ENCODE measurements at places on chromosomes 3 and 15. TPM values are rescaled to one million over a fixed set of nuclear protein-coding genes. Genes with fewer than 3 reads are reported as not detected.

Gene MYRIP
- total RNA-seq, result 2.9 TPM

Gene TMEM44
- 11.7 TPM for total RNA-seq

- DNase-seq, result no peak
These were observed 70.5 kb downstream of the FEM1B start for GRCh38 chr15:68348081-68348480.

Gene EBLN2
- total RNA-seq, result 25.3 TPM

Gene FILIP1L
- 103 TPM for total RNA-seq

DNA sequence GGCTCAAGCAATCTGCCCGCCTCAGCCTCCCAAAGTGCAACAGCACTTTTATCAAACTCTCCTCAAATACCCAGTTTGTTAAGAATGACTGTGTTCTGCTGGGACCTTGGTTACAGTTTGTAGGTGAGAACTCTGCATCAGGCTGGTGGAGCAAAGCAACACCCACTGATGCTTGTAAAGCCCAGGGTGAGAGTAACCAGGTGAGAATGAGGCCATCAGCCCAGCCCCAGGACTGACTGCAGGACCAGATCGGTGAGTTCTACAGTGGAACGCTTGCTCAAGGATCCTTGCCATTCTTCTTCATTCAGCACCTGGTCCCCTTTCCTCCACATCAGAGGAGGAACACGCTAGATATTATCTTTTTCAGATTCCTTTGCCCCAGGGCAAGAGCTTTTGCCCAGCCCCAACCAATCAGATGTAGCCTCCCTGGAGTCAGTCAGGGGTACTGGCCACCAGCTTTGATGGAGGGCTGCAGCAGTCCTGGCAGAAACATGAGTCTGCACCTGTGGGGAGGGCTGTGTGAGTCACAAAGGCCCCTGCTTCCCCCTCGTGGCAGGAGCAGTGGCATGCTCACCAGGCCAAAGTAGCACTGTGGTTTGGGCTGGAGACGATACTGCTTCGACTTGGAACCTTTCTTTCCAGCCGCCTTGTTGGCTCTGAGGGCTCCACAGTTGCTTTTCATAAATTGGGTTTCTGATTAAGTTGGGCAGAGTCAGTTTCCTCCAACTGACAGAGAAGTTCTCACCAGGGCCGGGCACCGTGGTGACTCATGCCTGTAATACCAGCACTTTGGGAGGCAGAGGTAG, 3.5 kb upstream of the SHISA5 start:
- DNase-seq, result peak; percentile 58

DNA sequence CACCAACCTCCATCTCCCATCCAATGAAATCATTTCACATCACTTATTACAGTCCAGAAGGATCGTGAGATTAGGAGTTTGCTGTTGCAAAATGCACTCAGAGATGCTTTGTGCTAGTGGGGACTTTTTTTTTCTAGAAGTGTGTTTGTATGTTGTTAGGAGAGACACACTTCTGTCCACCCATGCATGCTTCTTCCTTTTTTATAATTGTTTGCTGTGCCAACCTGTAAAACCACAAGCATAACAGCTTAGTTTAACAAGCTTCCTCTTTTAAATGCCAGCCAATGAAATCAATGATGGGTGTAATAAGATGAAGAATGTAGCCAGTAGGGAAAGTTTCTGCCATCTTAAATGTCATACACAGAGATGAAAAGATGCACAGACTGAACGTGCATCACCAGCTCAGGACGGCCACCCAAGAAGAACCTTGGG, 305.6 kb upstream of the STT3B start:
- no peak for DNase-seq

GRCh38 chr3:179068779-179069530, 2.7 kb downstream of the ZMAT3 start:
- no peak for DNase-seq

- peak; percentile 2 for DNase-seq
These were observed 219.4 kb upstream of the STRIT1 start for GRCh38 chr3:155512867-155513261.

DNA sequence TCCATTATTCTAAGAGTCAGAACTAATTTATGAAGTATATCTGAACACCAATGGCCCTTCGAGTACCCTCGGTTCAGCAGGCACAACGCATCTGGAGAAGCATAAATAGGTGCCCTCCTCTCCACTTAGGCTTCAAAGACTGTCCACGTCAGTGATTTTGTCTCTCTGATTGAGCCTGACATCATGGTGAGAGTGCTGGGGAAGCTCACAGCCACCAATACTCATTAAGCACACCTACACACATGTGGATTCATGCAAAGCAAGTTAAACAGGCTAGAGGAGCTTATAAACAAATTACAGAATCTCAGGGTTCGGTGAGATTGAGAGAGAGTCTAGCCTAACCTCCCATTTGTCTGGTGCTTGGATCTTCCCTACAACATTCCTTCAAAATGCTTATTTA, 3.6 kb downstream of the CLDN1 start:
- no peak for DNase-seq

GRCh38 chr3:12948891-12949711, 107.7 kb upstream of the RPL32 start:
- no peak for DNase-seq

Gene ILDR1
- 1.2 TPM for total RNA-seq

GRCh38 chr15:89075846-89076245, 12.4 kb upstream of the ABHD2 start:
- no peak for DNase-seq

Gene CCDC39
- not detected for total RNA-seq

Gene SCN5A
- 3.1 TPM for total RNA-seq

Gene CPNE9
- not detected for total RNA-seq

DNA sequence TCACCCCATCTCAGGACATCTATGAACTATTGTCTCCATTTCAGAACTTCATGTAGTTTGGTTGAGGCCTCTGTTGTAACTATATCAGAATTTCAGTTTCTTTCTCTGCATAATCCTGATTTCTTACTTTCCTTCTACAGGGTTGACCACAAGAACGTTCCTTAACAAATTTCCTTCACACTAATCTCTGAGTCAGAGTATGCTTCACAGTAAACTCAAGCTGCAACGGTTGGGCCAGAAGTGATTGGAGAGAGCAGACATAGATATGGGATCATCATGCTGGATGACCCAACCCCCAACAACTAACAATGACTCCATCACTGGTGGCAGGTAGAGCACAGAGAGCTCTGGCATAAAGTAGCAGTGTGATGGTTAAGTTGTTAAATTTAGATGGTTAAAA, 128.8 kb upstream of the OSTN start:
- DNase-seq, result no peak

Gene ITIH4
- total RNA-seq, result 3.3 TPM

DNA sequence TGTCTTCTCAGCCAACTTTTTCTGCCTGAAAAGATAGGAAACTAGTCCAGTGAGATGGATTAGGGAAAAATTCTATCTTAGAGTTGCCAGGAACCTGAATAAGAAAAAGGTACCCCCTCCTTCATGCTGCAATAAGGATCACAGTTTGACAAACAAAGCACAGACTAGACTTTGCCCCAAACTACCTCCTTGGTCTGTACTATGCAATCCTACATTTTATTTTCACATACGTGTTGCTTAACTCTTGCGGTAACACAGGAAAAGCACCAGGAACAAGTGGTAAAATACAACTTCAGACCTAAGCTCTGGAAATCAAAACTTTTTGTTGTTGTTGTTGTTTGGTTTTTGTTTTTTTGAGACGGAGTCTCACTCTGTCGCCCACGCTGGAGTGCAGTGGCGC, 11.3 kb upstream of the IL12A start:
- DNase-seq, result no peak

GRCh38 chr3:105594219-105594618, 227.5 kb downstream of the ALCAM start:
- DNase-seq, result no peak

GRCh38 chr3:195110647-195111318, 160.2 kb downstream of the XXYLT1 start:
- DNase-seq, result no peak

GRCh38 chr3:160154033-160154432, 71.2 kb upstream of the C3orf80 start:
- DNase-seq, result no peak

DNA sequence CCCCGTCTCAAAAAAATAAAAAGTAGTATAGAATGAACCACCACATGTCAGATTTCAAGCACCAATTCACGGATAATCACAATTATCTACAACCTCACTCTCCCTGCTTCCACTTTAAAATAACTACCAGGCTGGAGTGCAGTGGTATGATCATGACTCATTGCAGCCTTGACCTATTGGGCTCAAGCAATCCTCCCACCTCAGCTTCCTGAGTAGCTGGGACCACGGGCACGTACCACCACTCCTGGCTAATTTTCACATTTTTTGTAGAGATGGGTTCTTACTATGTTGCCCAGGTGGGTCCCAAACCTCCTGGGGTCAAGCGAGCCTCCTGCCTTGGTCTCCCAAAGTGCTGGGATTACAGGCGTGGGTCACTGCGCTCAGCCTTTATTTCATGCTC, 38.1 kb upstream of the LDHAL6B start:
- DNase-seq, result no peak

GRCh38 chr3:147090461-147090860, 315.9 kb downstream of the ZIC4 start:
- DNase-seq, result no peak

Gene SLC28A1
- 0.11 TPM for total RNA-seq

GRCh38 chr15:53196242-53196641, 406.1 kb upstream of the ONECUT1 start:
- no peak for DNase-seq

GRCh38 chr3:37291275-37291700, 116.9 kb upstream of the LRRFIP2 start:
- no peak for DNase-seq

- DNase-seq, result no peak
These were observed 285.0 kb upstream of the C2CD4B start for GRCh38 chr15:62450061-62450460.

DNA sequence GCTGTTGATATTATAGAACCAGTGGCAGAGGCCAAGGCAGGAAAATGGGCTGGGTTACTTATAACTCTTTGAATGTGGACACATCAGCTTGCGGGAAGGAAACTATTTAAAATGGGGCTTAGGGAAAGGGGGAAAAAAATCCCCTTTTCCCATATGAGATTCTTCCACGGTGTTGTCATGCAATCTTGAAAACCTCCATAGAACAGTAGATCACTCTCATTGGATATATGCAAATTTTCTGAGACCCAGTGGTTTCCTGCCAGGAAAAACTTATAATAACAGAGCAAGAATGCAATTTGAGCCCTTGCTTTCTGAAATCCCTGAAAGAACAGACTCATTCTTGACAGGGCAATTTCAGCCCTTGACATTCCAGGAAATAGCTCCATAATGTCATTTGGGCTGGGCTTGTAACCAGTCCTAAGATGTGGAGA, 31.1 kb downstream of the TMEM212 start:
- DNase-seq, result peak; percentile 55

- no peak for DNase-seq
These were observed 104.2 kb downstream of the CNTN6 start for GRCh38 chr3:1197051-1197450.

DNA sequence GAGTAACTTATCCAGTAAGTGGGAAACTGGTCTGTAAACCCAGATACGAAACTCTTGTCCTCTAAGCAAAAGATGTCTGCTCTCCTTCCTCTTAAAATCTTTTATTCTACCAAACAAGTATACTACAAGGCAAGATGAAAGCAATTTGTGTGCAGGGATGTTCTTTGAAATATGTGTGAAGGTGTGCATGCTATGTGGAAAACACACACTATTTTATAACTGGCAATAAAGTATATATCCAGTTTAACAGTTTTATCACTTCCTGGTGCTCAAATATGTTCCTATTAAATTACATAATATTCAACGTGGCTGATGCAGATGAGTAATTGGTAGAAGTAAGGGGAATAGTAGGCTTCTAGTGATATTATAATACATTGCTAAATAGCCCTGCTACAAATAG, 566.5 kb downstream of the ROBO2 start:
- no peak for DNase-seq

- DNase-seq, result no peak
These were observed 30.8 kb downstream of the PCOLCE2 start for GRCh38 chr3:142858043-142858442.

GRCh38 chr3:23640471-23641146, 165.1 kb upstream of the UBE2E1 start:
- DNase-seq, result no peak

Gene PLCB2
- total RNA-seq, result 3.9 TPM

GRCh38 chr3:62462104-62462762, 88.9 kb upstream of the FEZF2 start:
- DNase-seq, result no peak

DNA sequence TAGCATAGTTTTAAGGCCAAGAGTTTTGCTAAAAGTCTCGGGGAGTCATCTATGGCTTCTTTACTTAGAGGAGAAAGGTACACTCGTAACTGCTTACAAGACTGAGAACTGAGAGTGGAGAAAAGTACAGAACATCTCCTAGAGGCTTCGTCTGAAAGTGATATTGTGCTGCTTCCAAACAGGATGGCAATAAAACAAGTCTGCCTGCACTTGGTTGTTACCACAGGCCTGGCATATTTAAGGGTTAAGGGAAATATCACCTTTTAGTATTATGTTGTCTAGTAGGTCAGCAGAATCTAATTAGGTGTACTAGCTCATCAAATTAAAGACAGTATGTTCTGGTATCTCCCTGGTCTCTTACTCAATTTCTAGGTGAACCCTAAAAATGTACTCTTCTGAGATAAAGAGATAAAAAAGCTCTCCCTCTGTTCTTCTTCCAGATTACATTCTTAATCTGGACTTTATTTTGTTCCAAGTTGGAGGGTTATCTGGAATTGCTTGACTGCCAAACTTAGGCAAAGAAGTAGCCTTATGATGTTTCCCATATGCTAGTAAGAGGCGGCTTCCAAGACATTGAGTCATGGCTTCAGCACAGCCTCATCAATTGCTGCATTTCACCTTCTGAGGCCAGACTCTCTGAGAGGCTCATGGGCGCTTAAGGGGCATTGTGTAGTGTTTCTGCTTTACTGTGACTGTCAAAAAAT, 181.3 kb downstream of the LSAMP start:
- DNase-seq, result no peak

DNA sequence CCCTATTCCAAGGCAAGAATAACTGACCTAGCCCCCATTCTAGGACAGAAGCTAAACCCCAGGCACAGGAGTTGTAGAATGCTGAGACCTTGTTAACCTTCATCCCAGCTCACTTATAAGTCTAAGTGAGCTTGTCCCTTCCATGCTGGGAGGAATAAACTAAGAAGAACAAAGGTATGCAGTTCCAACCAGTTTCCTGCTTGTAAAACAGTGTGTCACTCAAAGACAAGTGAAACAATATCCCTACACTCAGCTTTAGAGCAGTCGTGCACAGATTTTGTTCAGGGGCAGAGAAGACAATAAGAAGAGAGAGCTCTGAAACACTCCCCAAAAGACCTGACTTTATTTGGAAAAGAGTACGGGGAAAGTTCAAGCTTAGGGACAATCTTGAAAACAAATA, 292.1 kb downstream of the CGGBP1 start:
- DNase-seq, result no peak

Gene IMPG2
- 2.3 TPM for total RNA-seq

GRCh38 chr3:31288641-31289100, 244.1 kb upstream of the STT3B start:
- peak; percentile 48 for DNase-seq

Gene NR2E3
- total RNA-seq, result 2.3 TPM
